NCI-H2029 (cell line): ENCODE measurements at places on chromosomes 4 and X.

- DNase-seq, result no peak
Observed at GRCh38 chrX:29671421-29671820, 543.9 kb upstream of the MAGEB2 start.

GRCh38 chrX:40816906-40817305, 81.6 kb upstream of the MED14 start:
- DNase-seq, result no peak

DNA sequence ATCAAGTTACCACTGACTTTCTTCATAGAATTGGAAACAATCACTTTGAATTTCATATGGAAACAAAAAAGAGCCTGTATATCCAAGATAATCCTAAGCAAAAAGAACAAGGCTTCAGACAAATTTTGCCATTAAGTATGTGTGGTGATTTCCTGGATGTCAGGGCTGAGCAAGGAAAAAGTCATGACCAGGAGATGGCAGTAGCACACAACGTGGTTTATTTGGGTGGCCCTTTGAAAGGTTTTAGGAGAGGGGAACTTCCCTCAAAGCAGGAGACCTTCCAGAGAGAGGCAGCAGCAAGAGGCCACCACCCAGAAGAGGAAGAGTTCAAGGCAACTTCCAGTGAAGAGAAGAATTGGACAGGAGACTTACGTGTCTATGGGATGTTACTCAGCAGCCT, 18.1 kb upstream of the ZXDB start:
- no peak for DNase-seq

DNA sequence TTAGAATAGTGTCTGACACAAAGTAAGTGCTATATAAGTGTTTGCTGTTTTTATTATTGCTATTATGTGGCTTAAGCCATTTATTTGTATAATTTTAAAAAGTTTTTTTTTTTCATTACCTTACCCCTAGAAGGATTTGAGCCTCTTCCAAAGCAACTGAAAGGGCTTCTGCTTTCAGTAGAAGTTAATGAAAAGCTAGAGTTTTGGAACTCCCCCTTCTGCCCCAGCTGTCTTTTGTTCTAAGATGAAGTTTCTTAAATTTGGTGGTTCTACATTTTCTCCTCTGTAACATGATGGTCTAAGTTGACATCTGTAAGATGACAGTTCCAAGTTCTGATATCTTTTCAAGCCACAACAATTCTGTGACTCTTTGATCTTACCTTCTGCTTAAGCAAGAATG, 30.3 kb downstream of the FHIP1A start:
- DNase-seq, result no peak

GRCh38 chr4:88456670-88457306, at the start of gene HERC5:
HERC5 (plus strand) TSS chr4:88457119; CDS start chr4:88457270, 151 bp downstream.
- peak; percentile 85 for DNase-seq

- no peak for DNase-seq
Observed at GRCh38 chrX:132631579-132632232, 142.9 kb upstream of the MBNL3 start.

GRCh38 chr4:165779950-165780670, 92.9 kb upstream of the TLL1 start:
- no peak for DNase-seq

DNA sequence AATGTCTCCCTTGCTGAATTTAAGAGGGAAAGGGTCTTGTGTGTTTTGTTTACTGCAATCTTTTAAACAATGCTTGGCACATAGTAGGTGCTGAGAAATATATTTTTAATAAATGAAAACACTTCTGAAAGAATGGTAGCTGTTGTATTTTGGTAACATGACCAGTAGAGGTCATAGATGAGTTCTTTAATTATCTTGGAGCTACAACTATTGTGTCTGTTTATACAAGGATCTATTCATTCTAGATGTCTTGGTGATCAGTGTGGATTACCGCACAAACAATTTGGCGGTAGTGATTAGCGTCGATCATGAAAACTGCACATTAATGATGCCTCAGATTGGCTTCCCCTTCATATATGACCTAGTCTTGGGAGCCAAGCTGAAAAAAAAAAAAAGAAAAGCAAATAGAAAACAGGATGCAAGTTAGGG, 21.4 kb upstream of the SCRG1 start:
- no peak for DNase-seq

- DNase-seq, result no peak
Observed at GRCh38 chrX:11206716-11207115, 86.5 kb upstream of the AMELX start.
